K562 (cell line): ENCODE measurements at places on chromosomes 3 and 15. TPM values are rescaled to one million over a fixed set of nuclear protein-coding genes. Genes with fewer than 3 reads are reported as not detected.

EFCC1 gene
- 0.07 TPM in 1 of 2 replicates, not detected in the other for total RNA-seq

MYRIP gene
- total RNA-seq = 0.07 TPM in 1 of 2 replicates, not detected in the other

GOLGA6L6 gene
- not detected in 2 replicates for total RNA-seq

ISL2 gene
- total RNA-seq = 17.6 and 23.7 TPM in 2 replicates

TRNT1 gene
- 41.1 and 45.2 TPM in 2 replicates for total RNA-seq

GCNT3 gene
- 0.11 TPM in 1 of 2 replicates, not detected in the other for total RNA-seq

PROK2 gene
- not detected in 2 replicates for total RNA-seq

NTRK3 gene
- total RNA-seq = not detected in 2 replicates

RLBP1 gene
- total RNA-seq = not detected in 2 replicates

CELSR3 gene
- 1.6 and 2.1 TPM in 2 replicates for total RNA-seq

UROC1 gene
- total RNA-seq = 0.07 TPM in 1 of 2 replicates, not detected in the other

CHRM5 gene
- total RNA-seq = not detected in 2 replicates

HRG gene
- total RNA-seq = not detected in 2 replicates

CALML4 gene
- total RNA-seq = 6.3 and 6.5 TPM in 2 replicates

FEZF2 gene
- total RNA-seq = not detected in 2 replicates

HHATL gene
- total RNA-seq = not detected in 2 replicates

BOC gene
- not detected in 2 replicates for total RNA-seq

CACNA2D3 gene
- not detected in 2 replicates for total RNA-seq

TRH gene
- total RNA-seq = not detected in 2 replicates

CEMIP gene
- total RNA-seq = 0.33 and 0.36 TPM in 2 replicates

BCHE gene
- 0.09 and 0.20 TPM in 2 replicates for total RNA-seq

DUSP7 gene
- 15.8 and 16.6 TPM in 2 replicates for total RNA-seq

VWA5B2 gene
- total RNA-seq = 0.04 TPM in 1 of 2 replicates, not detected in the other

CCDC39 gene
- not detected in 2 replicates for total RNA-seq

ACKR4 gene
- total RNA-seq = not detected in 2 replicates

P2RY14 gene
- total RNA-seq = not detected in 2 replicates

GDPGP1 gene
- 6.0 and 6.1 TPM in 2 replicates for total RNA-seq

ALAS1 gene
- total RNA-seq = 24.3 and 27.6 TPM in 2 replicates

ADPRH gene
- total RNA-seq = 1.3 and 1.4 TPM in 2 replicates

TMEM207 gene
- not detected in 2 replicates for total RNA-seq
